ENCODE measurements at places on chromosomes 7 and 10.

GRCh38 chr10:21285742-21286331 is 239.6 kb downstream of the SKIDA1 start:
- no peak for DNase-seq

DNA sequence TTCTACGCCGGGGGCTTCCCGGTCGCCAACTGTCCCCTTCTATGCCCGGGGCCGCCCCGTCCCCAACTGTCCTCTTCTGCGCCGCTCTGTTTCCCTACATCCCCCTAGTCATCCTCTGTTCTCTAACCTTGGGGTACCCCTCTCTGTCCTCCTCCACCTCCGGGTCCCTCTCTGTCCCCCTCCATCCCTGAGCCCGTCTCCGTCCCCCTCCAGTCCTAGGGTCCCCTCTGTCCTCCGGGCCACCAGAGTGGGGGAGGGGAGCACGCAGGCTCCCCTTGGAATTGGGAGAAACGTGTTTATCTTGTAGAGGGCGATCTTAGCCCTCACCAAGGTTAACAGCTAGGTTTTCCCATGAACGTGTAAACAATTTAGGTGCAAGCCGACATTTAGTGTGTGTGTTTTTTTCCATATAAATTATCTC is 852 bp upstream of the KLF6 start:
- DNase-seq = no peak

GRCh38 chr7:122637784-122638183 is 61.1 kb downstream of the RNF133 start:
- DNase-seq = no peak

GRCh38 chr10:123848564-123849457 is 42.8 kb downstream of the CPXM2 start:
- DNase-seq = no peak

- DNase-seq = peak; percentile 80
Observed at GRCh38 chr7:50502001-50502684, 52.0 kb upstream of the FIGNL1 start.

- no peak for DNase-seq
Observed at GRCh38 chr7:26912338-26912737, 47.9 kb upstream of the SKAP2 start.

DNA sequence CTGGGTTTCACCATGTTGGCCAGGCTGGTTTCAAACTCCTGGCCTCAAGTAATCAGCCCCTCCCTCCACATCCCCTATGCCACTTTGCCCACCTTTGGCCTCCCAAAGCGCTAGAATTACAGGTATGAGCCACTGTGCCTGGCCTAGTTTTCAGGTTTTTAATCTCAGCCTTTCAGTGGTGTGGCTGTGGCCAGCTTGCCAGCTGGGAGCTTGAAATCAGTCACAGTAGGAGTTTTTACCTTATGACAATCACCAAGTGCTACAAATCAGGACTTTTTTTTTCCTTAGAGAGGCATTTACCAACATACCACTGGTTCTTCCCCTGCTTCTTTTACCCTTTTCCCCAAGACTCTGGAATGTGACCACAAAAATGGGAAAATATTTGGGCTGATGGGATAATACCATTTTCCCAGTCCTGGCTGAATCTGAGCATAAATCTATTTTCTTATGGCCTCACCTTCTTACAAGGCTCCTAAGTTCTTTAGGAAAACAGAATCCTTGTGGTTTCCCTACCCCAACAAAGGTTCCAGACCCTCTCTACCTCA is 6.2 kb downstream of the STEAP4 start:
- no peak for DNase-seq

GRCh38 chr10:100748231-100749058 is 3.1 kb downstream of the PAX2 start:
- DNase-seq = no peak

- no peak for DNase-seq
Observed at GRCh38 chr7:5638994-5639393, 142.5 kb downstream of the RNF216 start.

GRCh38 chr7:115409682-115410433 is 488.0 kb downstream of the MDFIC start:
- no peak for DNase-seq

DNA sequence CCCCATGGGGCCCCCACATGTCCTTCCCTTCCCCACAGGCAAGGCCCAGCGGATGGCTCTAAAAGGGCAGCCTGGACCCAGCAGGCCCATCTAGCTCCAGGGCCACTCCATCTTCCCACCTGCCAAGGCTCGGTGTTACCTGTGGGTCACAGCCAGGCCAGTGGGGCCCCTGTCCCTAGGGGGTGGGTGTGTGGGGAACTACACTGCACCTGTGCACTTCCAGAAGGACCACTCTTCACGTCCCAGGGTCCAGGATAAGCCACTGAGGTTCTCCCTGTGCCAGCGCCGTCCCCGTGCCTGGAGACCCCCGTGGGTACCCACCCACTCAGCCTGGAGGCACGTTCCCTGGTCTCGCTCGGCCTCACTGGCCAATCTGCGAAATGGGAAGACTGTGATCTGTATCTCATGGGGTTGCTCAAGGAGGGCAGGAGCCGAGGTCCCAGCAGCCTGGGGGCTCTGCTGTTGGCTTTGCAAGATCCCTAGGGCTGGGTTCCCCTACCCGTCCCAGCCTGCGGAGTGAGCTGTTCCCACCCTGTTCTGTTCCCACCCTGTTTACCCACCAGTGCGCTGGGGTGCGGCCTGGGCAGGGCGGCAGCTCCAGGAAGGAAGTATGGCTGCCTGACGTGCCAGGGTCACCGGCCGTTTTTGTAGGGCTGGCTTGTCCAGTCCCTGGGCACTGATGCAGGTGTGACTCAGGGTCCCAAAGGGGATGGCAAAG is 4.6 kb downstream of the PWWP2B start:
- DNase-seq = no peak

DNA sequence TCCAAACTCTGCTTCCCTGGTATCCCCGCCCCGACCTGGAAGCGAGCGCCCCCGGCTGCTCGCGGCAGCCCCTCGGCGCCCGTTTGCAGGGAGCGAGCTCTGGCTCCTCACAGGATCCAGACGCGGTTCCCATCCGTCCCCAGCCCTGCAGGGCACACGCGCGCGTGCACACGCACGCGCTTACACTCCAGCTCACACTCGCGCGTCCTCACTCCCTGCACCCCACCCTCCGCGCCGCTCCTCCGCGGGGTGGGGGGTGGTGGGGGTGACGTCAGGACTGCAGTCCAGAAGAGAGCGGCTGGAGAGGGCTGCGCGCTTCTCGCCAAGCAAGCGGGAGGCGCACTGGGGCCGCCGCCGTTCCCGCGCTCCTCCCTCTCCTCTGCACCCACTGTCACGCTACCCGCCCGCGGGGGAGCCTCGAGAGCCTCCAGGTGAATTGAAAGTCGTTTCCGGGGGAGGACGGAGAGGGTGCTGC is 255.6 kb downstream of the OTUD1 start:
- peak; percentile 80 for DNase-seq

GRCh38 chr10:95513941-95514392 is 47.2 kb downstream of the SORBS1 start:
- DNase-seq = no peak

DNA sequence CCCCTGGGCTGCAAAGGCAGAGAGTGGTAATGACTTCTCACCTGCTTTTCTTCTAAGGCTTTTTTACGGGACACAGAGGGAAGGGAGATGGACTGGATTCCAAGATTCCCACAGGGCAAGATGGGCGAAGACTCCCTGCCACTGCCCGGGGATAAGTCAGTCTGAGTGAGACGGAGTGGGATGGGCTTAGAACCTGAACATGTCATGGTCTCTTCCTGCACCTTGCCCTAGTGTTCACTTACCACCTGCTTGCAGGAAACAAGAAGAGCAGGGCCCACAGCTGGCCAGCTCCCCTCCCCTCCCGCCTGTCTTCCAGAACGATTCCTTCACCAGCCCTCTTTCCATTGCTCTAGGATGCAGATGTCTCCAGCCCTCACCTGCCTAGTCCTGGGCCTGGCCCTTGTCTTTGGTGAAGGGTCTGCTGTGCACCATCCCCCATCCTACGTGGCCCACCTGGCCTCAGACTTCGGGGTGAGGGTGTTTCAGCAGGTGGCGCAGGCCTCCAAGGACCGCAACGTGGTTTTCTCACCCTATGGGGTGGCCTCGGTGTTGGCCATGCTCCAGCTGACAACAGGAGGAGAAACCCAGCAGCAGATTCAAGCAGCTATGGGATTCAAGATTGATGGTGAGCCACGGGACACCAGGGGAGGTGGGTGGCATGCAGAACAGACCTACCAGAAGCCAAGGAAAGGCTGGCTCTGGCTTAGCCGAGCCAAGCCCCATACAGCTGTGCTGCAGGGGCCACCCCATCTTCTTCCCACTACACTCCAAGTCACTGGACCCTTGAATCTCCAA is 1.3 kb downstream of the SERPINE1 start:
- no peak for DNase-seq

DNA sequence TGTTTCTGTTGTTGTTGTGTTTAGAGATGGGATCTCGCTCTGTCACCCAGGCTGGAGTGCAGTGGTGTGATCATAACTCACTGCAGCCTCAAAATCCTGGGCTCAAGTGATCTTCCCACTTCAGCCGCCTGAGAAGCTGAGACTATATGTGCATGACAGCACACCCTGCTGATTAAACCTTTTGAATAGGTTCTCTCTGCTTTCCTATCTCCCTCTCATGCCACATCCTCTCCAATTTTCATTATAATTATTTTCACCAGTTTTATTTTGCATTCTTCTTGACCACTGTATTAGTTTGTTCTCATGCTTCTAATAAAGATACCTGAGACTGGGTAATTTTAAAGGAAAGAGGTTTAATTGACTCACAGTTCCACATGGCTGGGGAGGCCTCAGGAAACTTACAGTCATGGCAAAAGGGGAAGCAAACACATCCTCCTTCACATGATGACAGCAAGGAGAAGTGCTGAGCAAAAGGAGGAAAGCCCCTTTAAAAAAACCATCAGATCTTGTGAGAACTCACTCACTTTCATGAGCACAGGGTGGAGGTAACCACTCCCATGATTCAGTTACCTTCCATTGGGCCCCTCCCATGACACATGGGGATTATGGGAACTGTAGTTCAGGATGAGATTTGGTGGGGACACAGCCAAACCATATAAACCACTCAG is 12.9 kb downstream of the AGK start:
- no peak for DNase-seq

- DNase-seq = no peak
Observed at GRCh38 chr7:71627651-71628050, 495.7 kb downstream of the GALNT17 start.

DNA sequence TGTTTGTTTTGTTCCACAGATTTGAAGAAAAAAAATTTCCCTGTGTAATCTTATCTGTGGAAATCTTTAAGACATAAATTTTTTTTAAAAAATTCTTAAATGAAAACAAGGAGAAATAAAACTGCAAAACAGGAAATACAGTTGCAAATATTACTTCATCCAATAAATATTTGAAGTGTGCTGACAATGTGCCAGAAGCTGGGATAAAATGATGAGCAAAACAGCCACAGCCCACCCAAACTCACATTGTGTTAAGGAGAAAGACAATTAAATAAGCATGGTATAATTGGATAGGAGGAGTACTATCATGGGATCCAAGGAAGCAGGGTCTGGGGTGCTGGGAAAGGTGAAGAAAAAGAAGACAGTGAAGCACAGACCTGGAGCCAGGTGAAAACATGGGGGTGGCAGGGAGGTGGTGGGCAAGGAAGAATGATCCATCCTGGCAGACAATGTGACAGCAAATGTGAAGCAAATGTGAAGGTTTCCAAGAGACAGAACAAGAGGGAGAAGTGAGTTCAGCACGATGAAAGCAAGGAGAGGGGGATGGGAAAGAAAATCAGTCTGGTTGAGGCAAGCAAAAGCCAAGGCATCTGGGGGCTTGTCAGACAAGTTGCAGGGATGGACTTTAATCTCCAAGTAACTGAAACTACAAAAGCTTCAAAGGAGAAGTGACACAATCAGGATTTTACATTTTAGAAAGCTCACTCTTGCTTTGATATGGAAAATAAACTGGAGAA is 135.9 kb downstream of the HIBADH start:
- DNase-seq = no peak

GRCh38 chr7:101386558-101387231 is 24.0 kb downstream of the COL26A1 start:
- peak; percentile 88 for DNase-seq

GRCh38 chr10:71608819-71609768 is 110.5 kb downstream of the C10orf105 start:
- peak; percentile 84 for DNase-seq

DNA sequence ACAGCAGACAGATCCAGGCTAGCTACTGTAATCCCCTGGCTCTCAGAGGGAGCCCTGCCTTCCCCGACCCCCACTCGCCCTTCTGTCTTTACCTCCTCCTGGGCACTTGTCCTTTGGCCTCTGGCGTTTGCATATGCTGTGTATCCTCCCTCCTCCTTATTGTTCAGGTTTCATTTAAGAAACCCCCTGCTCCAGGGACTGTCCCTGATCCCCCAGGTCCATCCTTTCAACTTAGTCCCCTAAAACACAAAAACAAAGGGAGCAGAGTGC is 25.7 kb downstream of the GRID1 start:
- no peak for DNase-seq

GRCh38 chr7:72386118-72386517 is 26.0 kb downstream of the CALN1 start:
- no peak for DNase-seq

GRCh38 chr7:26153823-26154783 is 2.1 kb downstream of the NFE2L3 start:
- DNase-seq = no peak

- no peak for DNase-seq
Observed at GRCh38 chr7:130878785-130879184, 144.8 kb upstream of the KLF14 start.

DNA sequence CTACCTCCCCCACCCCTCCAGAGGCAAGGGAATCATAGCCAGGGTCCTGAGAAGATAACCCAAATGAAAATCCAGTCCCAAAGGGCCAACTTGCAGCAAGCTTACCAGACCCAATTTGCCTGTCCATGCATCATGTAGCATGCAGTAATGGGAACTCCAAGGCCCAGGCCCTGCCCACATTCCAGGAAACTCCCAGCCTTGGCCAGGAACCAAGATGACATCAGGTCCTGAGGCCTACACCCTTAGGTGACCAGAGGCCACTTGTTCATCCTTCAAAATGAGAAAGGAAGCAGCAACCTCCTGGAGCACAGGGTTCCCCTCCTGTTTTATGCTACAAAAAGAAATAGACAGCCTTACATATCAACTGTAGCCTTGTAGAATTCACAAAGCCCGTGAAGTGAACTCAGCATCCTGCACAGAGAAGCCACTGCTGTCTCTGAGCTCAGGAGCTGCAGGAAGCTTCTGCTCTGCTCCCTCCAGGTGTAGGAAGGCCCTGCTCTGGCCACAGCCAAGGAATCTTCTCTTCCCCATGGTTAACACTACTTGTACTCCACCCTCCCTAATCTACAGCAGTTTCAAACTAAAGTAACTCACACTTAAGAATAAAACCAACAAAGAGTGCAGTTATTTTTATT is 30.3 kb upstream of the GRB10 start:
- peak; percentile 47 for DNase-seq

Data from muscle of back (tissue), 13 donors.